ENCODE measurements at places on chromosomes 16 and 17. TPM values are rescaled to one million over a fixed set of nuclear protein-coding genes. Genes with fewer than 3 reads are reported as not detected.

DNA sequence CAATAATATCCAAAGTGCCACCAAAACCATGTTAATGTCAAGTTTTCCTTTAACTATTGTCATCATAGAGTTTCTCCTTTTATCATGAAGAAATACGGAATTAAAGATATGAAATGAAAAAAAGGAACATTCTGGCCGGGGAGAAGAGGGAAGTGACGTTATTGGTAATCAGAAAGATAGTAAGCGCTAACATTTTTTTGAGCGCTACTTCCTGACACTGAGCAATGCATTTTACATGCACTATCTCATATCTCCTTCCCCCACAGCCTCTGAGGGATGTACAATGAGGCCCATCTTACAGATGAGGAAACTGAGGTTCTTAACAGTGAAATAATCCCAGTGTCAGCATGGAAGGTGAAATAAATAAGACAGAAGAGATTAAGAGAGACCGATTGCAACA, 410.9 kb downstream of the SOX9 start:
- no peak for DNase-seq

- no peak for DNase-seq
Measured at GRCh38 chr17:79154446-79154845, 79.8 kb downstream of the ENGASE start.

UBE2G1 gene
- total RNA-seq, result 63.9 TPM

HSF5 gene
- 4.2 TPM for total RNA-seq

IRX5 gene
- total RNA-seq, result not detected

DNA sequence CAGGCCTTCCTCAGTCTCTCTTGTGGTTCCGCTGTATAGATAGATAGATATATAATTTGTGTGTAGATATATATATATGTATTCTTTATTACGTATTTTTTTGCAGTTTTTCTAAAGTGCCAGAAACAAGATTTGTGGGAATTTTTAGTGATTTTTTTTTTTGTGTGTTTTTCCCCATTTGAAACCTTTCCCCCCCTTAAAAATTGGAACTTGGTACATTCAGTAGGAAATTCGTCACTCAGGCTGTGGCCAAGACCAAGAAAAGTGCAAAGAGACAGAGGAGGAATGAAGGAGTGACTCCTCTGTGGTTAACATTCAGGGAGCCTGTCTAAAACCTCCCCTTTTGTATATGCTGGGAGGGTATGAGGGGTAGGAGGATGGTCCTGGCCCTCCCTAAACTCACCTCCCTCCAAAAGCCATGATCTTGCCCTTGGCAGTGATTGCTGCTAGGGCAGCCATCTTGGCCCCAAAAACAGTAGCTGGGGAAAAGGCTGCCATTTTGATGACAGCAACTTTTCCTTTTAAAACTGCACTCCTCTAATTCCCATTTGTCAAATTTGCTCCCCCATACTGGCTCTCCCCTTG, 15.2 kb downstream of the CHRNB1 start:
- DNase-seq, result no peak

TMEM220 gene
- total RNA-seq, result 1.6 TPM

DNA sequence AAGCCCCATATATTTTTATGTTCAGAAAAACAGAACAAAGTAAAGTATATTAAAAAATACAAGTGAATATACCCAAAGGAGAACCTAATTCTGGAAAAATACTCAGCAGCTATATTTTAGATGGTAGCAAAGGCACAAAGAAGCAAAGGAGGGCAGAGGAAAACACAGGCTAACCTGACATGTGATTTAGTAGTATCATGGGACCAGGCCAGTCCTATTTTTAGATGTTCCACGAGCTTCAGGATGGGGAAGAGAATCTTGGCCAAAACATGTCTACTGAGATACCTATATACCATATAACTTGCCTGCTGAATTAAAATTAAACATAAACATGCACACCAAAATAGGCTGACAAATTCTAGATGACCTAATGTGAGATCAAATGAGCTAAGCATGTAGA, 32.9 kb downstream of the SMYD4 start:
- no peak for DNase-seq

DNA sequence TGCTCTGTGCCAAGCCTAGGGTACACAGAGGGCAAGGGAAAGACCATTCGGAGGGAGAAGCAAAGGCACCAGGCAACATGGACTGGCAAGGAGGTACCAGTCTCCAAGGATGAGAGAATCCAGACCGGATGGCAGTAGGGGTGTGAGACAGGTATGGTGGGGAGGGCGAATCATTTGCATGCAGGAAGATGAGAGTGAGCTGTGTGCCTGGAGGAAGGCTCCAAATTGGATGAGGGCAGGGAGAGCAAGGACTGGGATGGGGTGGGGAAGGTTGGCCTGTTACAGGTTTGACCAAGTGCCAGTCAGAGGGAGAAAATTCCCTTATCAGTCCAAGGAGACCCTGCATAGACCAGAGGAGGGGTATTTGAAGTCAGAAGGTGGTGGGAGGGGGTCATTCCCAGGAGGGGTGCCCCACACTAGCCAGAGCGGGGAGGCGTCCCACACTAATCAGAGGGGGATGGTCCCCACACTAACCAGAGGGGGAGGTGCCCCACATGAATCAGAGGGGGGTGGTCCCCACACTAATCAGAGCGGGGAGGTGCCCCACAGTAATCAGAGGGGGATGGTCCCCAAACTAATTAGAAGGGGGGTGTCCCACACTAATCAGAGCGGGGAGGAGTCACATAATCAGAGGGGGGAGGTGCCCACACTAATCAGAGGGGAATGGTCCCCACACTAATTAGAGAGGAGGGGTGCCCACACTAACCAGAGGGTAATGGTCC, 737 bp downstream of the CANT1 start:
- no peak for DNase-seq

PIRT gene
- not detected for total RNA-seq

NFATC2IP gene
- 65.6 TPM for total RNA-seq

DNA sequence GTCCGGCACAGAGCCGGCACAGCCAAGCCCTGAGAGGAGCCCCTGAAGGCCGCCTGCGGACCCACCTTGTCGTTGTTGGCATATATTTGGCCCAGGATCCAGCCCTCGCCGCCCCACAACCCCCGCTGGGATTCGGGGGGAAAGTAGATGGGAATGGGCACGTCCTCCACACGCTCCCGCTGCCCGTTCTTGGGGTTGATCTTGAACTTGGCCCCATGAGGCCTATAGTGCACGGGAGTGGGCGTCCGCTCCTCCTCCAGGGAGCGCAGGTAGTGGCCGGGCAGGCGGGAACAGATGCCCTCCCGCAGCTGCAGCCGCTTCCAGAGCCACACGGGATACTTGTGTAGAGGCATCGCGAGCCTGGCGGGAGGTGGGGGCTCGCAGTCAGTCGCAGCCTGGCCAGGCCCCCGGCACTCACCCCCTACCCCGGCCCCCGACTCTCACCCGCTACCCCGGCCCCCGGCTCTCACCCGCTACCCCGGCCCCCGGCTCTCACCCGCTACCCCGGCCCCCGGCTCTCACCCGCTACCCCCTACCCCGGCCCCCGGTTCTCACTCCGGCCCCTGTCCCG, 387 bp downstream of the MRPL28 start:
- DNase-seq, result no peak

GRCh38 chr17:81983639-81984373, 6.4 kb downstream of the ASPSCR1 start:
- no peak for DNase-seq

CCDC154 gene
- total RNA-seq, result 1.3 TPM

GRCh38 chr17:64950871-64951270, 31.6 kb upstream of the LRRC37A3 start:
- no peak for DNase-seq

GRCh38 chr17:31695456-31696090, 163.5 kb downstream of the COPRS start:
- DNase-seq, result no peak

KRTAP1-1 gene
- not detected for total RNA-seq

DNA sequence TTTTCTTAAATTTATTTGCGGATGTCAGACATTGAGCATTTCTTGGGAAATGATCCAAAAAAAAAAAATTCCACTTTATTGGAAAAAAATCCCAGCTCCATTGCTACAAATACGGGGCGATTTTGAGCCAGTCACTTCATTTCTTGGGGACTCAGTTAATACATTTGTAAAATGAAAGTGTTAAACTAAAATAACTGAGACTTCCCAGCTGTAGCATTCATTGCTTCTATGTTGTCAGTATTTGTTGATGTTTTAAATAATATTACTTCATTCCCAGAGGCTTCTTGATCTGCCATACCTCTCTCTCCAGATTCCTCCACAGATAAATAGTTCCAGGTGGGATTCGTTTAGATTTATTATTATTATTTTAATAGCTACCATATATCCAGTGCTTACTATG, 77.1 kb upstream of the HS3ST3A1 start:
- no peak for DNase-seq

ORMDL3 gene
- 62.3 TPM for total RNA-seq

DNA sequence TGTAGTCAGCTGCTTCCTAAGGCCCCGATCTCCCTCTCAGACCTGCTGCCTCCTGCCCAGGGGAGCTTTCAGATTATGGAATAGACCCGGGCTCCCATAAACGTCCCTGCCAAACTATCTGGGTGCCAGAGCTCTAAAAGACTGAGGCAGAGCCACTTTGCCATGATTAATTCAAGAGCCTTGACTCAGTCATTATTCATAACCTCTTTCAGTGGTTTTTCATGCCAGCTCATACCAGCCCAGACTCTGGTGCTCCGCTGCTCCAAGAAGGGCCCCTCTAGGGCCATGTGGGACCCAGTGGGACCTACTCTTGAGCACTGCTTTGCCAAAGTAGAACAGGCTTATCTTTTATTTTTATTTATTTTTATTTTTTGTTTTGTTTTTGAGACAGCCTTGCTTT, 23.9 kb downstream of the DNAI2 start:
- DNase-seq, result no peak

CDH11 gene
- not detected for total RNA-seq

DNA sequence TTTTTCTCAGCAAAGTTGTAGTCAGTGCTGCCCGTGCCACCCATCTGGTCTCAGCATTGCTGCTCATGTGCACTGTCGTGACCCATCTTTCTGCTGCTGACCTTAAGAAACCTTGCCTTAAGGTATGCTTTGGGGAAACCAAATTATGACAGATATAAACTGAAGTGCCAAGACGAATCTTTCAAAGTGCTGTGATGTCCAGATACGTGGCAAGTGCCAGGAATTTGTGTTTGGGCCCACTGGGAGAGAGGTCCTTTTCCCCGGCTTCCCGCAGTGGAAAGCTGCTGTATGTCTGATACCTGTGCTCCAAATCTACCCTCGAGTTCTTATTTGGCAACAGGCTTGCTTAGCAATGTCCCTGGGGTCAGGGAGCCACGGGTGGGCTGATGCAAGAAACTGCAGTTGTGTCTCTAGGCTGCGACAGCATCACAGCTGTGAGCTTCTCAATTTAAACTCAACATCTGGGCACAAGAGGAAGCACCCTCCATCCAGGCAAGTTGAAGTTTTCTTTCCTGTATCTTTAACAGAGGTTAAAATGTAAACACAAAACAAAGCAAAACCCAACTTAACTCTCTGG, 30.3 kb upstream of the TOX3 start:
- no peak for DNase-seq

- DNase-seq, result no peak
Measured at GRCh38 chr16:55453909-55454308, 25.1 kb upstream of the MMP2 start.

DNA sequence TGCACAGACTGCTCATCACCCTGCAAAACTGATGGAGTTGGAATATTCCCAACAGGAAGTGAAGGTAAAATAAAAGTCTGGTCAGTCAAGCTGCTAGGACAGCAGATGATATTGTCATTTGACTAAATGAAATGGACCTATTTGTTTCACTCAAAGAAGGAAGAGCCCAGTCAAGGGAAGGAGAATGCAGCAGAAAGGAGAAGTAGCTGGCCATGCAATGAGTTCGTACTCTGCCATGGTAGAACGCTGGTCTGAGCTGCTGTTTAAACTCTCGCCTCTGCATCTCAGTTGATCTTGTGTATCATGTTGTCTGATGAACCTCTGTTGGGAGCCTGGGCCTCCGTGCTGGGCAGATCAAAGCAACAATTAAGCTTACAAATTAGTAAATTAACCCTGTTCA, 15.6 kb upstream of the YPEL2 start:
- no peak for DNase-seq

- DNase-seq, result no peak
Measured at GRCh38 chr17:21460358-21460757, 84.2 kb downstream of the KCNJ12 start.

DNA sequence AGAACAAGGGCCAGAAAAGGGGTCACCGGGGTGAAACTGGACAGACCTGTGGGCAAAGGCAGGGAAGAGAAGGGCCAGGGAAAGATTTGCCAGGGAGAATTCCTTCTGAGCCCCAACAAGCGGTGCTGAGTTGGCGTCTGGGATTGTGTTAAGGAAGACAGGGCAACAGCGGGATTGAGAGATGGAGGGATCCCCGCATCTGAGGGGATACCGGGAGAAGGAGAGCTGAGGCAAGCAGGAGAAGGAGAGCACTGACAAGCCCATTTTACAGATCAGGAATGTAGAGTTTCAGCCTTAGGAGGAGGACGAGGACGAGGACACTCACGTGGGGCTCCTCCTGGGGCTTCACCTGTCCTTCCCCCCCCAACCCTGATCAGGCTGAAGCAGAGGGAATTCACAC, 998 bp upstream of the ABCC3 start:
- DNase-seq, result no peak

- peak; percentile 45 for DNase-seq
Measured at GRCh38 chr17:77326076-77326591, 185.4 kb downstream of the SEC14L1 start.

CORO6 gene
- 9.4 TPM for total RNA-seq

DNA sequence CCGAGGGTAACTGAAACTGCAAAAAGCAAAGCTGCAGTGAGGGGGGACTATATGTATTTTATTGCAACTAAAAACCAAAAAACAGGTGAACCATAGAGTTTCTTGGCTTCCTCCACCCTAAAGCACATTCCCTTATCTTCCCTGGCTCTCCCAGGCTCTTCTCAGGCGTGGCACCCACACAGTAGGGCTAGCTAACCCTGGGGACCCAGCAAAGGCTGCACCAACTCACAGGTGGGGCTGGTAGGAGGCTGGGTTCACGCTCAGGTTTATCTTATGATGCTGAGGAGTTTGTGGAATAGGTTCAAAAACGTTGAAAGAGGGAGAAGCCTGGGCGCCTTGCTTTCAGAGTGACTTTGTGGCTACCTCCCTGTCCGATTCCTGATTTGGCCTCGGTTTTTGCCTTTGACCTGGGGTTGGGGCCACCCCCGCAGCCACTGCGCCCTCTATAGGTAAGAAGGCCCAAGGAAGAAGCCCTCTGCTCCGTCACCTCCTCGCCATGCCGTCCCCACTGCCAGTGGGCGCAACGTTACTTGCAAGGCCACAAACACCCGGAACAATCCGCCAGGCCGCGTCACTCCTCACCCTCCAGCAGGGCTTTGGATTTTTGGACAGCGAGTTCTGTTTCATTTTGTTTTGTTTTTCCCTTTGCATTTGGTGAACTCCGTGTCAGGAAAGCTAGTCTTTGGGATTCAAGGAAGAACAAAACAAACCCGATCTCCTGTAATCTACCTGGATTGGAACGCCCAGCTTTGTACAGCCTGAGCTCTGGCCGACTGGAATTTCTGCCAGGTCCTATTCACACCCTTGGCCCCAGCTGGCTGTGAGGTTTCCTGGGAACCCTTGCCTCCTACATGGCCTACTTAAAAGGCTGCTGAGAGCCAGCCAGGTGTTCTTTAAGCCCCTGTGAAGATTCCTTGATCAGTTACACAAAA, 60.8 kb downstream of the TBC1D16 start:
- no peak for DNase-seq

NPIPB5 gene
- 98.1 TPM for total RNA-seq

ERBB2 gene
- total RNA-seq, result 4.3 TPM

Data from activated naive CD8-positive, alpha-beta T cell treated with anti-CD3 and anti-CD28 coated beads for 36 hours (primary cell).